ENCODE measurements at places on chromosomes 5 and 9.

GRCh38 chr9:124537926-124538325 lies 30.7 kb upstream of the NR5A1 start:
- DNase-seq, result no peak

GRCh38 chr9:135179041-135179440 lies 91.6 kb downstream of the OLFM1 start:
- no peak for DNase-seq

DNA sequence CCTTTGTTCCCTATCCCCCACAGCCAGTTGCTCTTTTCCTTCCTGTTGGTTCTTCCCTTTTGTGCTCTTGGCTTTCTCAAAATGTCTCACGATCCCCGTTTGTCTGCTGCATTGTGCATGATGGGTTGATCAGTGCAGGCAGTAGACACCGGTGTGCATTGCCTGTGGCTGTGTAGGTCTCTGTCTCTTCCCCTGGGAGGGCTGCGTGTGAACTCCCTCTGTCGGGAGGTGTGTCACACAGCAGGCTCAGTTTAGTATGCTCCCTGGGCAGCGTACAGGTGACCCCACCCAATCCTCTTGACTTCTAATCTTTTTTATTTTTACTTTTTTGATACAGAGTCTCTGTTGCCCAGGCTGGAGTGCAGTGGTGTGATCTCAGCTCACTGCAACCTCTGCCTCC lies 265.3 kb downstream of the FSTL4 start:
- no peak for DNase-seq

DNA sequence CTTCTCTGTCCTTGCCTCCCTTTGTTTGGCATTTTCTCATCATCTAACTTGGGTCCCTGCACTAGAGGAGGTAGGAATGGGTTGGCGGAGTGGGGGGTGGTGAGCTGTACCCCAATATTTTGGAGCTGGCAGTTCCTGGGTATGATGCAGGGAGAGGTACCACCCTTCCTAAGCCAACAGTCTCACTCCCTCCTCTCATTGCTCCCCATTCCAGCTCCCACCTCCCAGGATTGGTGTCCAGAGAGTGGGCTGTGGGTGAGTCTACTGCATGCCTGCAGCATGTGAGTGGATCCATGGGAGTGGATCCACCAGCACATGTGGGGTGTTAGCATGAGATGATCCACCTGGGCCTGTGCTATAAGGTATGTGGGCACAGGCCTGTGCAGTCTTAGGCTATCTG lies 22.2 kb upstream of the MYORG start:
- no peak for DNase-seq

DNA sequence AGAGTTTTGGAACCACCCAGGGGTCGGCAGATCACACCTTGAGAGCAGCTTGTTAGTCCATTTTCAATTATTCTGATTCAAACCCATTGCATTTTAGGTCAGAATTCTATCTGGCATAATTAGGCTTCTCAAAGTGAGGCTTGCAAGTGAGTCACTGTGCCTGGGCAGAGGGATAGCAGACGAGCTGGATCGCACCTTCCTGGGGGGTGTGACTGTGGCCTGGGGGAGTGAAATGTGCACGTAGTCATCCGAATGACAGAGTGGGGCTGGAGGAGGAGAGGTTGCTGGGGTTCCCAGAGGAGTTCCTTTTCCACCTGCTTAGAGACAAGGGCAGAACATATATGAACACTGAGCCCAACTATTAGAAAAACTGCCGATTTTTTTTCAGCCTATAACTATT lies 31.7 kb downstream of the SPACA9 start:
- DNase-seq, result no peak

GRCh38 chr9:133026426-133026825 lies 4.4 kb upstream of the GTF3C5 start:
- DNase-seq, result no peak

- DNase-seq, result no peak
Observed at GRCh38 chr5:50445296-50445949, 4.3 kb upstream of the EMB start.

GRCh38 chr5:52334367-52334766 lies 453.3 kb upstream of the ITGA1 start:
- DNase-seq, result no peak

GRCh38 chr9:85478847-85479246 lies 262.9 kb downstream of the AGTPBP1 start:
- DNase-seq, result no peak

DNA sequence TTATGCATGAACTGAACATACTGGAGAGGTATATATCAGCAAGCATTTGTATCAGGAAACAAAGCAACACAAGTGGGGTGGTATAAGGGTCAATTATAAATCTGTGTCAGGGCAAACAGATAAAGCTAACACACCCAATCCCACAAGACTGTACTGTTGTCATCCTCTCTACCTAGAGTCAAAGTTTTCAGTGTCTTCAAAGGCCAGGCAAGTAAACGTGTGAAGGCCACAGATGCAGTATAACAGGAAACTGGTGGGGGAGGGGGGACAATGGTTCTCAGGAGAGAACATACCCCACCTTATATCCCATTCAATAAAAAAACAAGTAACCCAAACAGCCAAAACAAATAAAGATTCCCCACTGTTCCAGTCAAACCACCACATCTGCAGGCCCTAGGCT lies 22.1 kb downstream of the ELP1 start:
- no peak for DNase-seq

DNA sequence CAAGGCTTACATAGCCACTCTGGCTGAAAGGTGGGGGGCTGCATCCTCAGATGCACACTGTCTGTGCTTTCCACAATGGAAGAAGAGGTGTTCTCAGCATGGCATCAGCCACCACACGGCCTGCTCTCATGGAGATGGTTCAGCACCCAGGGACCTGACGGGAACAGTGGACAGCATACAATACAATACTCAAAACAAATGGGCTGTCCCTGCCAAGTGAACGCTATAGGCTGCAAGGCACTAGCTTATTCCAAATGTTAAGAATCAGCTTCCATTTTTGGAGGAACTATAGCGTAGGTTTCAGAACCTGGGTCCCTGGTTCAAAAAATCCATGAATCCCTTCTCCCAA lies 77.2 kb downstream of the ZNF608 start:
- peak; percentile 8 for DNase-seq

DNA sequence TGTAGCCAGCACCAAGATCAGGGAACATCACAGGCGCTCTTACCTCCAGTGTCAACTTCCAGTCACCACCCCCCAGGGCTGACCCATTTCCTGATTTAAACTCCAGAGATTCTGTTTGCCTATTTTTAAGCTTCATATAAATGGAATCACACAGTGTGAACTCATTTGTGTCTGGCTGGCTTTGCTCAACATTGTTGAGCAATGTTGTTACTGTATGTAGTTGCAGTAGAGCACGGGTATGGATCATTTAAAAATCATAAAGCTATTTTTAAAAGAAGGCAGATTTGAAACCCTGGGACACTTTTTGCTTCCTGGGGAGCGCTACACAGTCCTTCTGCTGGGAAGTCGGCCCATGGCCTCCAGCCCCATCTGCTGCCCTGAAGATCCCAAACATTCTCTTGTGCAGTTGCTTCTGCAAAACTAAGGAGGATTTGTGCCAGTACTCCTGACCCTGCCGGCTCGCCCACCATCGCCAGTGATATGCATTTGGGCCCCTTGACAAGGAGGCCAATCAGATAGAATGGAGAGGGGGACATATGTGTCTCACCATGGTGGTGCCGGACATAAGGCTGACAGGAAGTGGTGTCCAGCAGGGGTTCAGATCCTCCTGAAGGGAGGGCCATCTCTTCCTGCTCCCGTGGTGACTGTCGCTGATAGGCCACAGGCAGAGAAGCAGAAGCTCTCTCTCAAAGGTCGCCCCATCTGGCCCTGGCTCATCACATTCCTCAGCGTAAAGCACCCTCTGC lies 13.3 kb downstream of the DCANP1 start:
- DNase-seq, result no peak

- DNase-seq, result no peak
Observed at GRCh38 chr5:114148253-114148652, 213.6 kb upstream of the KCNN2 start.

GRCh38 chr5:43482490-43483297 lies 971 bp downstream of the TMEM267 start:
- DNase-seq, result no peak

DNA sequence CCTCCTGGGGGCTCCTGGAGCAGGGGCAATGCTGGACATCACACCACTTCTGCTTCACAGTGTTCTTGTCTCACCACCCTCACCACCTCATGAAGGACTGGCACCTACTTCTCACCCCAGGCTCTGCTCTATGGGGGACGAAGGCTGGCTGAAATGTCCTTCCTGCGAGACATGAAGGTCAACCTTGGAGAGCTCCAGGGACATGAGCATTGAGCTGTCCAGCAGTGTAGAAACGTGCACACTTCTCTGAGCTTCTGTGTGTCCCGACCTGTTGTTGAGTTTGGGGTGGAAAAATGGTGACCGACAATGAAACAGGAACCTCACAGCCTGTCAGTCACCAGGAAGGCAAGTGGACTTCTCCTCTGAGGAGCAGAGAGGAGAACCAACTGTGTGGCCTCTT lies 68.6 kb upstream of the ADAMTS16 start:
- no peak for DNase-seq

GRCh38 chr5:2066373-2066772 lies 183.6 kb upstream of the IRX4 start:
- no peak for DNase-seq

DNA sequence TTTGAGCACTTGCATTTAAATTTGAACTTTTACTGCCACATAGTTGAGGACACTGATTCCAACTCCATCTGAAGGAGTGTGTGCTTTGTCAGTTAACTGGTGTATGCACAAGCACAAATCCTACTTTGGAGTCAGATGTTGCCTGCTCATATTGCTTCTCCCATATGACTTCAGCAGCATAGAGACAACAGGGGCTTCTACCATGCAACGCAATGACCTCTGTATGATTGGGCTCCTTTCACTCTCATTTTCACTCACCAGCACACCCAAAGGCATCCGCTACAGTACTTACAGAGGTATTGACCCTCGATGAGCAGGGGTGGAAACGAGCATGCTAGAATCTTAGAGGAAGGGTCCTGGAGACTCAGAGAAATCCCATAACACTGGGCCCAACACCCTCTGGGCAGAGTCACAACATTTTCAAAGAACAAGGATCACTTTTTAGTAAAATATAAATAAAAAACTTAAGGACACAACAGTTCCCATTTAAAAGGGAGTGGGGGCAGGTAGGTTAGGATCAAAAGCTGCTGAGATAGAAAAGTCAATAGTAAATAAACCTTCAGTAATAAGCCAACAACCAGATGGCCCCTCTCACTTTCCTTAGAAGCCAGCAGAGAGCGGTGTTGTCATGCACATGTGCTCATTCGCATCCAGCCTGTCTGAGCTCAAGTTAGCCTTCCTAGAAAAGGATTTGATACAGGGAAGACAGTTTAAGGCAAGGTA lies 203.8 kb downstream of the SNCAIP start:
- DNase-seq, result peak; percentile 76

DNA sequence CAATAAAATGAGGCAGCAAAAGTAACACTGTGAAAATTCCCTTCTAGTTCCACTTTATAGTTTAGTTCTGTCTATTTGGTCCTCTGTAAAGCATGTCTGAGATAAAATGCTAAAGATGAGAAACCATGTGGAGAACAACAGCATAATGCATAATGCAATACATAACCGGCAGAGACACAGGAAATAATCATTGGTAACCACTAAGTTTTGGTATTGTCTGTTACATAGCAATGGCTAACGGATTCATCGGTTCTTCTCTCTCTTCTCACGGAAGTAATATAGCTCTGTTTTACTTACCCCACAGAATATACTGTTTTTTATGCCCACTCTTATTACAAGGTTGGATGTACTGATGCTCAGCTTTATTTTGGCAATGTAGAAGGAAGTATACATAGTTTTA lies 158.9 kb downstream of the FAM174A start:
- DNase-seq, result no peak

GRCh38 chr5:168219515-168220410 lies 71.7 kb upstream of the WWC1 start:
- peak; percentile 43 for DNase-seq

DNA sequence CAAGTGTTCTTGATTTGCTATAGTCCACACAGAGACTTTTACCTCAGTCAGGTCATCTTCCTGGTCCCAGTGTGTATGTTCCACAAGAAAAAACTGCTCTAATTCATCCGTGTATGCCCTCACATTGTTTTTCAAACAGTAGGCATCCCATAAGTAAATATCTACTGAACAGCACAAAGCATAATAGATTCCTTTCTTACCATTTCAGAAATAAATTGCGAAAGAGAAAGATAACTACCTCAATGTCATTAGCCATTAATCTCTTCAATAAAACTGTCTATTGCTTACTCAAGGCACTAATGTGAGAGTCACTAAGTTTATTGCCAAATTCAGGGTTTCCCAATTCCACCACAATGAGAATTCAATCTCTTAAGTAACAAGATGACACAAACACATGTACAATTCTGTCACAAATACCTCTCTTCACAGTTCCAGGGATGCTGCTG lies 9.6 kb downstream of the FBXW2 start:
- DNase-seq, result no peak

- no peak for DNase-seq
Observed at GRCh38 chr5:133297293-133297692, 245.5 kb downstream of the HSPA4 start.

GRCh38 chr5:159244890-159245289 lies 18.2 kb upstream of the UBLCP1 start:
- DNase-seq, result no peak

GRCh38 chr5:162769019-162769418 lies 668.4 kb upstream of the CCNG1 start:
- no peak for DNase-seq

DNA sequence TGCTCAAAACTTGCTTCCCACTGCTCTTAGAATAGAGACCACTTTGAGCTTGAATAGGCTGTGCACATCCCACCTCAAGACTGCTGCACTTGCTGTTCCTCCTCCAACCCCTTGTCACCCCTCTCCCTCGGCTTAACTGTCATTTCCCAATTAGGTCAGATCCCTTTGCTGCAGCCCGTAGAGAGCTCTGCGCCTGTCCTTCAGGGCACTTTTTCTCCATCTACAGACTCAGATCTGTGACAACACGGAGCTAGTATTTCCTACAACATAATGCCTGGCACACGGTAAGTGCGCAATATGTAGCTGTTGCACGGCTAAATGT lies 485 bp upstream of the HABP4 start:
- DNase-seq, result no peak

DNA sequence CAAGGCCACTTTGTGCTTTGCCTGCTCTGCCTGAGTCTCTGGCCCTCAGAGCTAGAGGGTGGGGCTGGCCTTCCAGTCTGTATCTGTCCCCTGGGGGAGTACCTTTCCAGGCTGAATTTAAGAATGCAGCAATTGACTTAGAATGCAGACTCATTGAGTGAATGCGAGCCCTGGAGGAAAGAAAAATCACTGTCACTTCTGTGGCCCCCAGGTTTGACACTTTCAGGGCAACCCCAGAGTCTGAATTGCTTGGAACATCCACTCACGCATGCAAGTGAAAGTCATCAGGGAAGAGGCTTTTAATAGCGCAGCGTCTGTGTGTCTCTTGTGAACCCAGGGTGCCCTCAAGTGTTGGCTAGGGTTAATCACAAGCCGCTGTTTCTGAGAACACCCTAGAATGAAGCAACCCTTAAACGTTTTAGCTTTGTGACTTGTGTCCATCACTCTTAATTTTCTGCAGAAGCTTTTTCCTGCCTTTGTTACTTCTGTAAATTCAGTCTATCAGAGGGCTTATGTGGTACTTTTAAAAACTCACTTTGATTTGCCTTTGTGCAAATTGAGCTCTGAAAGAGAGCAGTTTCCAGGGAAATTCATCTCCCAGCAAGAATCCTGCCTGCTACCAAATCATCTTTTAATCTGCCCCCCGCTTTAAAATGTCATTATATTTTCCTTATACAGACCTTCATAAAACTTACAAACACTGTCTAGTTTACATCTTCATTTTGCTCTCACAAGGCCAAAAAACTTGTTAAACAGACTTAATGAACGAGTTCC lies 146.8 kb upstream of the IQGAP2 start:
- DNase-seq, result peak; percentile 59

GRCh38 chr9:5575000-5575399 lies 53.9 kb upstream of the RIC1 start:
- DNase-seq, result no peak
